ENCODE measurements at places on chromosomes 6 and 20. TPM values are rescaled to one million over a fixed set of nuclear protein-coding genes. Genes with fewer than 3 reads are reported as not detected.

DNA sequence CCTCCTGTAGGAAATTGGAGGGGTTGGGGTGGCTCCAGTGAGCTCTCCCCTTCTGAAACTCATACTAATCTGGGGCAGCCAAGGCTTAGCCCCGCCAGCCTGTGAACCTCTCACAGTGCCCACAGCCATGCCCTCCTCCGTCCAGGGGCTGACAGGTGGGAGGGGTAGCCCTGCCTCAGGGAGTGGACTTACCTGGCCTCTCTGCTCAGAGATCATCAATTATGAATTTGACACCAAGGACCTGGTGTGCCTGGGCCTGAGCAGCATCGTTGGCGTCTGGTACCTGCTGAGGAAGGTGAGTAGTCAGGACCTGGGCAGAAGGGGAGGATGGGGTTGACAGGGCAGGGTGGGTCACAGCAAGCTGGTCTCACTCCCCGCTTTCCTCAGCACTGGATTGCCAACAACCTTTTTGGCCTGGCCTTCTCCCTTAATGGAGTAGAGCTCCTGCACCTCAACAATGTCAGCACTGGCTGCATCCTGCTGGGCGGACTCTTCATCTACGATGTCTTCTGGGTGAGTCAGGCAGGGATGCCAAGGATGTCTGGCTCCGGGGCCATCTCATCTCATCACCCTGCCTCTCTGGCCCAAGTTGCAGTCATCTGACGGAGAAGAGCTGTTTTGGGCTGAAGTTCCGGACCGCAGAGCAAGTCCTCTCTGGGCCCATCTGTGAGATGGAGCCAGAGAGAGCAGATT, 34.7 kb downstream of the HM13 start:
- DNase-seq, result no peak

GRCh38 chr6:75489025-75489424, 4.6 kb downstream of the FILIP1 start:
- no peak for DNase-seq

- no peak for DNase-seq
Measured at GRCh38 chr6:119830494-119831295, 481.1 kb upstream of the MAN1A1 start.

DNA sequence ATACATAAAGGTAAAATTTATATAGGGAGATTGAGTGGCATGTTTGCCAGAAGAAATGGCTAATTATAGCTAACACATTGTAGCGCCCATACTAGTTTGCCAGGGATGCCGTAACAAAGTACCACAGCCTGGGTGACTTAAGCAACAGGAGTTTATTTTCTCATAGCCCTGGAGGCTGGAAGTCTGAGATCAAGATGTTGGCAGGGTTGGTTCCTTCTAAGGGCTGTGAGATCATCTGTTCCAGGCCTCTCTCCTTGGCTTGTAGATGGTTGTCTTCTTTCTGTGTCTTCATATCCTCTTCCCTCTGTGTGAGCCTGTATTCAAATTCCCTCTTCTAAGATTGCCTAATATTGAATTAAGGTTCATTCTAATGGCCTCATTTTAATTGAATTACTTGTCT, 417.5 kb upstream of the OPRM1 start:
- DNase-seq, result no peak

- no peak for DNase-seq
Measured at GRCh38 chr6:167660944-167661551, 165.7 kb upstream of the AFDN start.

DNA sequence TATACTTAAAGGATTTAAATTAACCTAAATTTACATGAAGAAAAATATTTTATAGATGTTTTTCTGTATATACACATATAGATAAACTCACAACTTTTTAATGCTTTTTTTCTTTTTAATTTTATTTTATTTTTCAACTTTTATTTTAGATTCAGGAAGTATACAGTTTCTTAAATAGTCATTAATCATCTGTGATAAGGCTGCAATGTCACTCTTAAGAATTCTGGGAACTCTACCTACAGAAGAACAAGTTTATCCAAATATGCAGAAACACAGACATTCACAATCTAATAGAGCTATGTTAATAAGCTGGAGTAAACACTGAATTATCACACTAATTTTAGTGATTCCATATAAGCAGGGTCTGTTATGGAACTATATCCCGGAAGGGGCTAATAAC, 181.2 kb downstream of the TASP1 start:
- DNase-seq, result no peak

DNA sequence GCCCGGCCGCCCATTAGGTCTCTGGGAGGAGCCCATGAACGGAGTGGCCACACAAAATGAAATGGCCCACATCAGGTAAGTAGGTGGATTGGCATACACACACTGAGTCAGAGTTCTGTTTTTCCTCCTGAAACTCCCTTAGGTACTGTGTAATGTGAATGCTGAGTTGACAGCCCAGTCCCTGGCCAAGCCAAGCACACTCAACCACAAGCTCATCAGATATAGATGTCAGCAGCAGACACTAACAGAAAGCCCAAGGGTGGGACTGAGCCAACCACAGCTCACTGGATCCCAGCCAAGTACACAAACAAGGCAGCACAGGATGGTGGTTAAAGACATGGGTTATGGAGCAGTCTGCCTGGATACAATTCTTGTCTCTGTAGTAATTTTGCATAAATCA, 403.4 kb downstream of the GJA1 start:
- DNase-seq, result peak; percentile 74

SNAI1 gene
- total RNA-seq, result 0.81 TPM

TRIM38 gene
- 2.3 TPM for total RNA-seq

GPR6 gene
- not detected for total RNA-seq

SLC12A5 gene
- not detected for total RNA-seq

RXRB gene
- total RNA-seq, result 37.9 TPM
